ENCODE measurements at places on chromosomes 16 and 17.

GRCh38 chr16:3859889-3860288, 20.6 kb downstream of the CREBBP start:
- DNase-seq: no peak

GRCh38 chr17:50632637-50633036, 2.0 kb upstream of the ABCC3 start:
- DNase-seq: no peak

GRCh38 chr17:77462553-77463497, 322.1 kb downstream of the SEC14L1 start:
- no peak for DNase-seq

GRCh38 chr17:74194682-74195081, 8.8 kb upstream of the RPL38 start:
- DNase-seq: no peak

DNA sequence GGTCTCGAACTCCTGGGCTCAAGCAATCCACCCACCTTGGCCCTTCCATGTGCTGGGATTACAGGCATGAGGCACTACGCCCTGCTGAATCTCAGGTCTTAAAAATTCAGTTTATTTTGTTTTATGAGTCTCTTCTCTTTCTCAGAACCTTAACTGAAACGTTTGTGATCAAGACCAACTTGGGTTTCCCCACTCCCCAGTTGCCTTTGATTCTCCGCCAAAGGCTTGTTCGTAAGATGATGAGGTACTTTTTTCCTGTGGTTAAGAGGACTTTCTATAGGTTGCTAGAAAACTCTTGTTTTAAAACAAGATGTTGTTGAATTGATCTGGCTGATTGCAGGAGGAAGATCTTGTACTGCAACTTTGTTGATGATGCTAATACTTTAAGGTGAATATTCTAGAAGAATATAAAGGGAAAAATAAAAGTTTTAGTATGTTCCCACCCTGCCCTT, 11.7 kb downstream of the ABCC1 start:
- DNase-seq: no peak

DNA sequence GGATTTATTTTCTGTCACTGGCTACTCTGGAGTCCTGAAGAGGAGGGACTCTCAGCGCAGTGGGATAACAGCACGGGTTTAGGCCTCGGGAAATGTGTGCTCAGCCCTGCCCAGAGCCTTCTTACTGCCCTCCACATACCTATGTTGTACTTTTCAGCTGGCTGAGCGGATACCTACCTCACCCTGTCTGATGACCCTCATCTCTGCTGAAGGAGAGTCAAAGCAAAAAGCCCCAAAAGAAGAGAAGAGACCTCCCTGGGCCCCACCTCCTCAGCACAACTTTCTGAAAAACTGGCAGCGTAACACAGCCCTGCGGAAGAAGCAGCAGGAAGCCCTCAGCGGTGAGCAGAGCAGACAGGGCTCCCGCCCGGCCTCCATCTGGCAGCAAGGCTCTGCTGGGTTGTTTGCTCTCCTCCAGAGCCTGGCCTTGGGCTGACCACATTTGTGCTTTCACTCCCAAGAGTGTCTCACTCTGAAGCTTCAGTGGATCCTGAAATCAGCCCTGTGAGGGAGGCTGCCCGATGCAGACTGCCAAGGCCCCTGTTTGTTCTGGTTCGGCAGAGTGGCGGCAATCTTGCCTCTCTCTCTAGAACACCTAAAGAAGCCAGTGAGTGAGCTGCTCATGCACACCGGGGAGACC, 10.3 kb downstream of the MYCBPAP start:
- DNase-seq: no peak

GRCh38 chr16:76535-77272, 1.3 kb upstream of the MPG start:
- peak; percentile 71 for DNase-seq

DNA sequence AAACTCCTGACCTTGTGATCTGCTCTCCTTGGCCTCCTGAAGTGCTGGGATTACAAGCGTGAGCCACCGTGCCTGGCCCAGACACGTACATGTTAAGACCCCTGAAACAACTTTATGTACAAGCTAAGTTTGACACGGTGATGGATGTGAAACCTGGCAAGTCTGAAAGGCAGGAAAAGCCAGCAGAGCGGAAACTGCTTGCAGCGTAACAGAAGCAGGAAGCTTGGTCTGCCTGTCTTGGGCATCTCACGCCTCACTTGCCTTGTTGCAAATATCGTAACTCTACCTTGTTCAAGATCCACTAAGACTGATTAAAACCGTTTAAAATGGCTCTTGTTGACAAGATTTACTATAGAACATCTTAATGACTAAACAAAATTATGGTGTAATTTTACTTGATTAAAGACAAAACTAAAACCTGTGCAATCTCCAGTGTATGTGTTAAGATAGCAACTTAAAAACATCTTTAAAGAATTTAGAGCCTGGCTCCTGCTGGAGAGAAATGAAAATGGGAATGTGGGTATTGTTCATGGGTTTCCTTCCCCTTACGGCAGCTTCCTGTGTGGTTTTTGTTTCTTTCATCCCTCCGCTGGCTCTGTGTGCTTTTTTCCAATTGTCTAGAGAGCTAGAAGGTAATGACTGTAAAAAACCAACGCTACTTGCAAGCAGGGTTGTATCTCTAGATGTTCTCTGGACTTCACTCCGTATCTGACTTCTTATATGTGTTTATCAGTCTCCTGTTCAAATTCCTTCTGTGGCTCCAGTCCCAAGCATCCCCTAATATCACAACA, 477.6 kb downstream of the XYLT1 start:
- DNase-seq: no peak

- no peak for DNase-seq
Observed at GRCh38 chr17:80433916-80434666, 19.1 kb downstream of the ENDOV start.

DNA sequence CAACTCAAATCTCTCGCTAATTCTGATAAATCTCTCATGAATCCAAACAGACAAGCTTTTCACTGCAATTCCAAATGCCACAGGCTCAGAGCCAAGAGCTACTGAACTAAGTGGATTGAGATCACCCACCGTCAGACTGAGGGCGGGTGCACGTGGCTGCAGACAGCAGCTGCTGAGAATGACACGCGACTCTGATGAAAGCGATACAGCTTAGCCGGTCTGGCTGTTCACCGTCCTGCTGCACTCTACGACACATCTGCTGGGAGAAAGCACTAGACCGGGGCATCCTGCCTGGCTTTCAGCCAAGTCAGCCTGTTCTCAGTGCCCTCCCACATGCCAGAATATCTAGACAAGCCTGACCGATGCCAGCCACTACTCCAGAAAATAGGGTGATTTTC, 42.6 kb downstream of the KLHDC4 start:
- peak; percentile 31 for DNase-seq

GRCh38 chr16:90046971-90047713, 27.9 kb upstream of the DBNDD1 start:
- DNase-seq: no peak

- no peak for DNase-seq
Observed at GRCh38 chr16:79278506-79278905, 322.0 kb downstream of the MAF start.

DNA sequence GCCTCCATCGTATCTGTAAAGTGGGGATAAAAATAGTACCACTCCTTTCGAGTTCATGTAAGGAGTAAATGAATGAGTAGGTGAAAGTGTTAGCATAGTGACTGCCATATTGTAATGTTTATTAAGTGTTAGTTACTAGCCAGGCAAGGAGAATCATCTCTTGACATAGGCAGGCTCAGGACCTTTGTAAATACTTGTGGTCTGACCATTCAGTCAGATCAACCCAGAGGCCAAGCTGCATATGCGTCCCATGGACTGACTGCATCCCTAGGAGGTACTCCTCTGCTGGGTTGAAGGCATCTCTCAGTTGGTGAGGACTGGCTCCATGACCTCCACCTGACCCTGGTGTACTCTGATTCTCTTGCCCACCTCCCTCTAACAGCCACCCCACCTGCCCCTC, 40.5 kb upstream of the CDRT4 start:
- no peak for DNase-seq

- peak; percentile 75 for DNase-seq
Observed at GRCh38 chr16:65069065-65069464, 52.8 kb downstream of the CDH11 start.
